ENCODE measurements at places on chromosomes 11 and 22.

GRCh38 chr22:44735518-44736428 lies 16.6 kb upstream of the ARHGAP8 start:
- DNase-seq, result no peak

- no peak for DNase-seq
These were observed 6.1 kb downstream of the PARVB start for GRCh38 chr22:44030051-44030701.

DNA sequence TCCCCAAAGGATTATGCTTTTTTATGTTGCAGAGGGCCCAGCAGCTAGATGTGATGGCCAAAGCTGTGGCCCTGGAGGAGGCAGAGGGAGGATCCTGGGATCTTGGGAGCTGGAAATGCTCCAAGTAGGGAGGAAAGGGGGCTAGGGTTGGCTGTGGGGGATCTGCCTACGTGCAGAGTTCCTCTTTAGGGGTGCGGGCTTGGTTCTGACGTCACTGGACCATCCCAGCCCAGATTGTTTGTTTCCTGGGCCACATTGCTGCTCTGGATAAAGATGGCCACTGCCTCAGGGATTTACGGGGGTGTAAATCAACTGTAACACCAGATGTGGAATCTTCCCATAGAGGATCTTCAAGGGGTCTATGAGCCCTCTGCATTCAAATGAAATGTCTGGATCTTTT lies 110.3 kb upstream of the SYT13 start:
- DNase-seq, result no peak

GRCh38 chr11:17026487-17027082 lies 12.4 kb upstream of the PLEKHA7 start:
- DNase-seq, result no peak

GRCh38 chr11:23684701-23685100 lies 812.2 kb upstream of the LUZP2 start:
- DNase-seq, result no peak

DNA sequence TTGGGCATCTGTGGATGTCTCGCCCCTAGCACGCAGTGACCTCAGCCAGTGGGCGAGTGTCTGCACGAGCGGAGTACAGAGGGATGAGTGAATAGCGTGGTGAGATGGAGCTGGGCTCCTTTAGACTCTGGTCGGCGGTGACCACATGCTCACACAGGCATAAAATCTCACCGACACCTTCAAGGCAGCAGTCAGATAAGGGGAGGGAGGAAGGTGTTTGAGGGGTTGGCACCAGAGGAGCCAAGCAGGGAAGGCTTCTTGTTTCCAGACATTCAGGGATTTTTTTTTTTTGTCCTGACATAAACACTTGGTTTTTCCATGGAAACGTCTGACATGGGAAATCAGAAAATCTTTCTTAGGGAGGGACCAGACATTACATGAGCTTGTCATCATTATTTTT lies 35.8 kb downstream of the GRIK4 start:
- DNase-seq, result no peak

DNA sequence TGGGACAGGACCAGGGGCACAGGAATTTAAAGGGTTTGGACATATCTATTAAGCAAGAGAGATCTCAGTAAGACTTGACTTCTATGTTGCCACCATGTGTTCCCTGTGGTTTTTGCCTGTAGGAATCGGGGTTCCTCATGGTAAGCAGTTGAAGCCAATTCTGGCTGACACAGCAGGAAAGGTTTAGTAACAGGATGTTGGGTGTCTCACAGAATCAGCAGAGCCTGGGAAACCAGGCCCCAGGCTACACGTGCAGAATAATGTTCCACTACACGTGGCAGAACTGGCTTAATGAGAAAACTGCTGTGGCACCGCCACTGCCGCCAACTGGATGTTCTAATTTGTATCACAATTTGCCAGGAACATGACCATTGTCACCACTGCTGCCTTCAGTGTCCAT lies 264.6 kb upstream of the PLET1 start:
- DNase-seq, result no peak

GRCh38 chr11:2768471-2769408 lies 68.9 kb upstream of the KCNQ1OT1 start:
- no peak for DNase-seq

DNA sequence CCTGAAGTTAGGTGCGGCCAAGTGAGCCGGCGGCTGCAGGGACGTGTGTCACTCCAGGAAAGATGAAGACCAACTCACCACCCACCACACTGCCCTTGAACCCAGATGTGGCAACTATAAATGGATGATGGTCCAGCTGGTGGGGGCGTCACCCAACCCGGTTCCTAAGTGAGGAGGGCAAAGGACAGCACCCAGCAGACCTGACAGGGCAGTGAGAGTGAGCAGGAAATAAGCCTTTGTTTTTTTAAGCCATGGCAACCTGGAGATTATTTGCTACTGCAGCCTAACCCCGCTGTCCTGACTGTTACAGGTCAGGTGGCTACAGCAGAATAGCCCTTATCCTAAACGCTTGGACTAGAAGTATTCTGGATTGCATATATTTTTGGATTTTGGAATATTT lies 228.9 kb downstream of the CTTN start:
- no peak for DNase-seq

GRCh38 chr22:30802202-30803166 lies 107.8 kb downstream of the OSBP2 start:
- no peak for DNase-seq

- no peak for DNase-seq
These were observed at the start of gene MRGPRF for GRCh38 chr11:69013009-69013951. Gene MRGPRF (minus strand): TSS chr11:69013246. CDS start chr11:69009901, 3,345 bp downstream.

GRCh38 chr11:94740083-94741021 lies 27.8 kb upstream of the AMOTL1 start:
- DNase-seq, result no peak

DNA sequence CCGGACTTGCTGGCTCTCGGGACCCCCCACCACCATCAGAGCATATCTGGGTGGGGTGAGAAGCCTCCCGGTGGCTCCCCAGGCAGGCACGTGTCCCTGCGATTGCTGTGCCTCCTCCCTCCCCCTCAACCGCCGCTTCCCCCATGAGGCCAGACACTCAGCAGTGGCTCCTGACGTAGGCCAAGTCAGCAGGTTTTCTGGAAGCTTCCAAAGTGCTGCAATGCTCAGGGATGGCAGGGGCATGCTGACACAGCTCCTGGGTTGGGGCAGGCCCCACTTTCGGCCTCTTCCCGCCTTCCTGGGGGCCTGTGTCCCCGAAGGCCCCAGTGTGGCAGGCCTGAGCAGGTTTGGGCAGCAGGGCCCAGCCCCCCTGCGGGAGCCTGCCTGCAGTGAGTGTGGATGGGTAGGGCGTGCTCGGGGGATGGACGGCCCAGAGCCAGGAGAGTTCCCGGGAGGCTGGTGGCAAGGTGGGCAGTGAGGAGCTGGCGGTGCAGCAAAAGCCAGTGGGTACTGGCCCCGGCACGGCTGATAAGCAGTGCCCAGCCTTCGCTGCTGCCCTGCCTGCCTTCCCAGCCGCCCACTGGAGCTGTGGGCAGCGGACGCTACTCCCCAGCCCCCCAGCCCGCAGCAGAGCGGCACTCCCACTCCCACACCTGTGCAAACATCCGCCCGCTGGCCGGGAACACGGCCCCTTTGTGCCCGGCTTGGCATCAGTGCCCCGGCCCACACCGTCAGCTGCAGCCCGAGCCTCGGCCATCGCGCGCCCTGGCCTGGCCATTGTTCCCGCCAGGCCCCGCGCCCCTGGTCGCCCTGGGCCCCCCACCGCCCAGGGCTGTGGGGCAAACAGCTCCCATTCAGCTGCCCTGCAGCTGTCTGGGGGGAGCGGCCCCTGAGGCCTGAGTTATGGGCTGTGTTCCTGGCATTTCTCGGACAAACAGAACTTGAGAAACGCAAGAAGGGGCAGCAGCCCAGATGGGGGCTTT lies 125.0 kb downstream of the KCNQ1OT1 start:
- no peak for DNase-seq

- no peak for DNase-seq
These were observed 40.4 kb downstream of the KIAA1671 start for GRCh38 chr22:24992946-24993345.

GRCh38 chr22:39616781-39617180 lies 46.2 kb downstream of the CACNA1I start:
- no peak for DNase-seq

GRCh38 chr11:127485541-127485940 lies 485.0 kb upstream of the KIRREL3 start:
- DNase-seq, result no peak

GRCh38 chr11:125873881-125874555 lies 13.4 kb upstream of the HYLS1 start:
- no peak for DNase-seq

DNA sequence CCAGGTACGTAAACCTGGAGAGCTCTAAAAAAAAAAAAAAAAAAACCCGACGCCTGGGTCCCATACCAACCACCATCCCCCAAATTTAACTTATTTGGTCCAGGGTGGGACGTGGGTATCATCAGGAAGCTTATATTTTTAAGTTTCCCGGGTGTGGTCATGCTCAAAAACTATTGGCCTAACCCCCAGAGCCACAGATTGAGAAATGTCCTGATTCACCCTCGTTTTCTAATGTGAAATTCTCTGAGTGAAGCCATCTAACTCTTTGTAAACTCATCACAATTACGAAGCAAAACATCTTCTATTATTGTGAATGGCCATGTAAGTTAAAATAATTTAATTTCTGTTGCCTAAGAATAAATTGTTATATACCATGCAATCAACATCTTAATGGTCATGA lies 29.6 kb downstream of the PAK1 start:
- DNase-seq, result no peak

DNA sequence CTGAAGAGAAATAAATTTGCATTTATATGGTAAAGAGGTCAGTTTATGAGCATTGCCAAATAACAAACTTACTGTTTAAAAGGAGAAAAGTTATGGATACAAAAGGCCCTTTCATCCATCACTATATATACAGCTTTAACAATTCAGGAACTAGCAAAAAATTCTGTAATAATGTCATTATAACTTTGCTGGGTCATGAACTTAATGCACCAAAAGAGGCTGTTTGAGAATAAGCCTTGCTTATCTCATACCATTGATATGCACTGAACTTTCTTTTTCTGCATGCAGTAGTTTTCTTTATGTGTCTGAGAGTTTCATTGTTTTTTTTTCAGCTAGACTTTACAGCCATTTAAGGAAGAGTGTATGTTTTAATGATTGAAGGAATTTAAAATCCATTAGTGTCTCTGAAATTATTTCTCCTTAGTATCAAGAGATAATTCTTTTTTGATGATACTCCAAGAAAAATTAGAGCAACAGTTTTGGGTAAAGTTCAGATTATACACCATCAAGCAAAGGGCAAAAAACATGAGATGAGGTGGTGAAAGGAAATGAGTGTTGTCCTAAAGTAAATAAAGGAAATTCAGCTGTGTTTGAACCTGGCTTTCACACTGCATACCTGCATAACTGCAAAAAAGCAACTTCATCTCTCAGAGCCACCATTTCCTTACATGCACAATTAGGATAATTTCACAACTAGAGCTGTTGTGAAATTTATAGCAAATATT lies 188.2 kb upstream of the ANO3 start:
- DNase-seq, result no peak

DNA sequence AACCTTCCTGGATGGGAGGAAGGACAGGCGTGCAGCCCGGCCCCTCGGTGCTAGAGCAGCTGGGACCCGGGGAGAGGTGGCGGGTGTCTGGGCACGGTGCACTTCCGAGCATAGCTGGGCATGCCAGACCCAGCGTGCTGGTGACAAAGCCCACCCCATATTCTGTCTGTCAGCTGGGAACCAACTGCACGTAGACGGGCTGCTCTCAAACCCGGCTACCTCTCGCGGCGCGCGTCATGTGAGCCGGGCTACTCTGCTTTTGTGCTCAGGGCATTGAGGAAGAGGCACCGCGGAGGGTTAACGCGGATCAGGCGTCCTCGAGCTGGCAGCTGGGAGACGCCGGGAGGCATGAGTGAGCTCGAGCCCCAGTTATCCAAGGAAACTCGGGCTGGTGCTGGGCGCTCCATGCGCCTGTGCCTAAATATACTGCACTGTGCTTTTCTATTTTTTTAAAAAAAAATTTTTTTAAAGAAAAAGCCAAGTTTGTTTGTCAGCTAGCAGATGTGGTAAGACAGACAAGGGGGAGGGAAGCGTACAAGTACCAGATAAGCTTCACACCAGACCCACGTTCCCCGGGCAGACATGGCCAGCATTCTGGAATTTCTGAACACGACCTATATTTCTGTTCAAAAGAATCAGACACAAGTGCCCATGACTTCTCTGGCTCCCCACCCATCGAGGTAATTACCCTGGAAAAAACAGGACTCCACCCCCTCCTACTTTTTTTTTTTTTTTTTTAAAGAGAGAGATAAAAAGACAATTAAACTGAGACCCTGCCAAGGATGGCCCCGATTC lies 425.6 kb downstream of the SHANK2 start:
- DNase-seq, result no peak

DNA sequence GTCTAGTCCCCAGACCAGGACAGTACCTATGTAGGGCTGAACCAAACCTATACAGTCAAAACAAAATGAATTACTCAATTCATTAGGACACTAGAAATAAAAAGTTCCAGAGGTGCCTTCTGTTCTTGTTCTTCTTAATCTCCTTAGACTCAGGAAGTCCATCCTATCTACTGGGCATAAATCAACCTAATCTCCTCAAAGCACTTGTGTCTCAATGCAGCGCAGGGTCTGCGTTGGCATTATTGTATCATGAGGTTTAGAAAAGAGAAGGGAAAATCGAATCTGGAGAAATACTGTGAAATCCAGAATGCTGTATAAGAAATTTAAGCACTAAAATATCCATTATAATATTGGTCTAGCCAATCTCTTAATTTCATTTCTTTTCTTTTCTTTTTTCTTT lies 2.4 kb upstream of the OR10V1 start:
- no peak for DNase-seq

- DNase-seq, result no peak
These were observed 8.7 kb downstream of the DLAT start for GRCh38 chr11:112033902-112034301.

DNA sequence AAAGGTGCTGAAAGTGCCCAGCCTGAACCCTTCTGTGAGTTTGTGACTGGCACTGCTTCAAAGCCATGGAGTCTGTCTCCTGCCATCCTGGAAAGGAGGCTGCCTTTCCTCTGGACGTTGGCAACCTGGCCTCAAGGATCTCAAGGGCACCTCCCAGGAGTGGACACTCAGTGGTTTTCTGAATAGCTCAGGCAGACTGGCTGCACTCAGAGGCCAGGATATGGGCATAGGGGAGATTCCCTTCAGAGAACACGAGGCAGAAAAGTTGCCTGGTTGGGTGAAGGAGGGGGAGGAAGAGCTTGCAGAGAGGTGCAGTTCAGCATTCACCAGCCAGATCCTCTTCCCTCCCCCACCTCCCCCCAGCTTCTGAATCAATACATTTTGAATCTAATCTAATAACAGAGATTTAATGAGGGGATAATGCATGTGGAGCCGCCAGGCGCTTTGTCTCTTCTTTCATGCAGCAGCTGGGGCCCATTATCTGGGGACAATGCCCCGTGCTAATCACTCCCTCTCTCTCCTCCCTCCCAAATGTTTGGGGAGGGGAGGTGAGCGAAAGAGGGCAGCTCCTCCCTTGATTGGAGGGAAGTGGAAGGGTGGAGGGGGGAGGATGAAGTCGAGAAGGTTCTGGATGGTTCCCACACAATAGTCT lies 17.7 kb downstream of the HTR3A start:
- DNase-seq, result no peak
